ENCODE measurements at places on chromosomes 1 and 21.
A peak's percentile ranks its signal among the peaks of the same experiment; 100 is the strongest.

- no peak for DNase-seq
Measured at GRCh38 chr1:244830639-244831038, 4.8 kb upstream of the COX20 start.

GRCh38 chr1:180590889-180591288, 32.1 kb downstream of the OVAAL start:
- DNase-seq: no peak

- DNase-seq: peak; percentile 24
Measured at GRCh38 chr1:103106426-103107341, 1.6 kb downstream of the COL11A1 start.

DNA sequence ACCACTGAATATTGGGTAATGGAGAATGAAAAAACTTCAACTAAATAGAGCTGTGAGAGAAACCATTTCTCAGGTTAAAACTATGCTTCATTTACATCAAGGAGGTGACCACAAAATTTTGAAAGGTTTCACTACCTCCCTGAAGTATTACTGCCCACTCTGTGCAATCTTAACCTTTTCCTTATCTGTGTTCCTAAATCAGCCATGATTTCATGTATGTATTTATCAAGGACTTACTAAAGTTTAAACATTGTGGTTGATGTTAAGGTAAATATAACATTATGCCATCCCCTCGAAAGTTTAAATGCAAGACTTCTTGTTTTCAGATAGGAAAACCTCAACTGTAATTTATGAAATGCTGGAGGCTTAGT, 84.4 kb downstream of the CLEC20A start:
- DNase-seq: no peak

DNA sequence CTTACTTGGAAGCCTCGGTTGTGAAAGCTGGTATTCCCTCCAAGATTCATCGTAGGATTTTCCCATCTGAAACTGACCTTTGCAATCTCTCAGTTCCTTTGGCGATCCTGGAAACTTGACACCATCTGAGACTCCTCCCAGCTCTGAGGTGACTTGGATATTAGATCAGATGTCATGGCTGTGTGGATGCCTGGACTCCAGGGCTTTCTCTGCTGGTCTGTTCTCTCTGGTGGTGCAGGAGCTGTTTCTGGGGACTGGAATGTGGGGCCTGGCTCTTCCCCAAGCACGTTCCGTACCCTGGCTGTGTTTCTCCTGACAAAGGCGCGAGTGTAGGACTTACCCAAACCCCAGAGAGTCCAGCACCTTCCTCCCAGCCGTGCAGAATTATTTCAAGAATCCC, 252.2 kb downstream of the RPS6KC1 start:
- no peak for DNase-seq

DNA sequence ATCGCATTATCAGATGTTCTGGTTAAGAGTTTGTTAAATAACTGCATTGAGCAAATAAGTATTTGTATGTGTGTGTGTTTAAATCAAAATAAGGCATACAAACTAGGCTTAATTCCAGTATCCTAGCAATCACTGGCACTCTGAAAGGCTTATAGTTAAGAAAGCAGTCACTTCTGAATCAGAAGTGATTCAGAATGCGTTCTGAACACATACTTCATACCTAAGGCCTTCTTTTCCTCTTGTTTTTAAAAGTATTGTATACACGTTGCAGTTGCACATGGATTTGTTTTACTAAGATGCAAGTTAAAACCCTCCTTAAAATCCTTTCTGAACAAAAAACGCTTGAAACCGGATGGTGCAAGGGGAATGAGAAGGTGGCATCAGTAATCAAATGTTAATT, 238.4 kb upstream of the DMRTA2 start:
- DNase-seq: no peak

DNA sequence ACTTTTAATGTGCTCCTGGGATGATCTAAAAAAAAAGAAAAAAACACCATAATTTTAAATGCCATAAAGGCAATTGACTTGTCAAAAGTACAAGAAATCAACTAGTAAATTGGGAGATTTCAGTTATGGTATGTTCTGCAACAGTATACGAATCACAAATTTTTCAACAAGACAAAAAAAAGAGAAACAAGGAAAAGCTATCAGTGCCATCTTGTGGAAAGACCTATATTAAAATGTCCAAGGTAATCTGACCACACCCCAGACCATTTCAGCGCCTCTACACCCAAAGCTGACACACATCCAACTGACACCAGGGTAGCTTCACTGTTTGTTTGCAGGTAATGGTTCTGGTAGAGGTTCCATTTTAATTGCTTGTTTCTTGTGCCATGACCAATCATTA, 5.0 kb upstream of the DUSP23 start:
- DNase-seq: no peak

GRCh38 chr1:33468967-33469366, 3.5 kb upstream of the ZSCAN20 start:
- no peak for DNase-seq

GRCh38 chr1:109192433-109192832, 21.3 kb upstream of the SARS1 start:
- no peak for DNase-seq

- no peak for DNase-seq
Measured at GRCh38 chr1:44828841-44829440, 14.1 kb downstream of the PTCH2 start.

GRCh38 chr1:84282780-84283333, 18.7 kb upstream of the SAMD13 start:
- no peak for DNase-seq

- DNase-seq: no peak
Measured at GRCh38 chr1:172827301-172827700, 168.4 kb downstream of the FASLG start.

- DNase-seq: no peak
Measured at GRCh38 chr1:227792216-227793078, 23.0 kb upstream of the PRSS38 start.

DNA sequence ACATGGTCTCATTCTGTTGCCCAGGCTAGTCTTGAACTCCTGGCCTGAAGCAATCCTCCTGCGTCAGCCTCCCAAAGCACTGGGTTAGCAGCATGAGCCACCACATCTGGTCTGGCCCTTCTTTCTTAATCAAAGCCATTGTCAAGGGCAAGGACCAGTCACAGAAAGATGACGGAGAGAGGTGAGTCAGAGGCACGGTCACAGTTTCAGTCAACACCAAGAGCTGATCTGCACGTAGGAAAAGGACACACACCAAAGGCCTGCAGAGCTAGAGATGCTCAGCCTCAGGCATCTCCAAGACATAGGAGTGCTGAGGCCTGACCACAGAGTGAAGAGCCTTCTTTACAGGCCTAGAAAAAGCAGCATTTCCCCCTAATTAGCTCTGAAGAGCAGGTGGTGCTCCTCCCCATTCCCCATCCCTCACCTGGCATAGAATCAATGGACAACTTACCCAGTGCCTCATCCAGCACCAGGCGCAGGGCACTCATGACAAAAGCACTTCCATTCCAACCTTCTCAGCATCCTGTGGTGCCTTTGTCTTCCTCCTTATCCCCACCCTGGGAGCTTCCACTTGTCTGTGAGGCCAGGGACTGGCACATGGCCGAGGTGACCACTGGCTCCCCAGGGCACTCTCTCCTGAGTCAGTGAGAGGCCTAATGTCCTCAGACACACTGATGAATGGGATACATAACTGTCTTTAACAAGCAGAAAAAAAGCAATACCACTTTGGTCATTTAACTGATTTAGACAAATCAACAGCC, 139.8 kb downstream of the AJAP1 start:
- no peak for DNase-seq

DNA sequence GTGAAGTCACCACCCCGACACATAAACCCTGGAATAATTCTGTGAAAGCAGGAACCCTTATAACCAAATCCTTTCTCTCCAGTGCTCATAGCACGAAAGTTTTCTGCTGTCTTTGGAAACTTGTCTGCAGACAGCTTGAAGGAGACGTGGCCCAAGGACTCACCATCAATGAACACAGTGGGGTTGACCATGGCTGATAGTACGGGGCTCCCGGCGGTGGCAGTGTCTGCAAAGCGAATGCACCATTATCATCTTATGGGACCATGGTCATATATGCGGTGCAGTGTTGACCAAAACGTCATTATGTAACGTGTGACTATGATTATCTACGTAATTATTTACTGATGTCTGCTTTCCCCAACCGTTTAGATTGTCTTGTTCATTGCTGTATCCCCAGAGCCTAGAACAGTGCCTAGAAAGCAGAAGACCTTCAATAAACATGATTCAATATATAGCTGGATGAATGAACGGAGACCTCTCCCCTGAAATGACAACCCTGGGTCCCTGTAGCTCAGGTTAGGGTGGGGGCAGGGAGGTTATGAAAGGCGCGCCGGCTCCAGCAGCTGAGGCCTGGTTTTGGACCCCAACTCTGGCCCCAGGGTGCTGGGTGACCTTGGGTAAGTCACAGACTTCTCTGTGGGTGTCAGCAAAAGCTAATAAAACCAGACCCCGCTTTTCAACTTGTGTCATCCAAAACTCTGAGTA, 128.4 kb upstream of the ZBTB40 start:
- no peak for DNase-seq

GRCh38 chr1:39970274-39970673, 15.3 kb downstream of the MFSD2A start:
- DNase-seq: no peak

DNA sequence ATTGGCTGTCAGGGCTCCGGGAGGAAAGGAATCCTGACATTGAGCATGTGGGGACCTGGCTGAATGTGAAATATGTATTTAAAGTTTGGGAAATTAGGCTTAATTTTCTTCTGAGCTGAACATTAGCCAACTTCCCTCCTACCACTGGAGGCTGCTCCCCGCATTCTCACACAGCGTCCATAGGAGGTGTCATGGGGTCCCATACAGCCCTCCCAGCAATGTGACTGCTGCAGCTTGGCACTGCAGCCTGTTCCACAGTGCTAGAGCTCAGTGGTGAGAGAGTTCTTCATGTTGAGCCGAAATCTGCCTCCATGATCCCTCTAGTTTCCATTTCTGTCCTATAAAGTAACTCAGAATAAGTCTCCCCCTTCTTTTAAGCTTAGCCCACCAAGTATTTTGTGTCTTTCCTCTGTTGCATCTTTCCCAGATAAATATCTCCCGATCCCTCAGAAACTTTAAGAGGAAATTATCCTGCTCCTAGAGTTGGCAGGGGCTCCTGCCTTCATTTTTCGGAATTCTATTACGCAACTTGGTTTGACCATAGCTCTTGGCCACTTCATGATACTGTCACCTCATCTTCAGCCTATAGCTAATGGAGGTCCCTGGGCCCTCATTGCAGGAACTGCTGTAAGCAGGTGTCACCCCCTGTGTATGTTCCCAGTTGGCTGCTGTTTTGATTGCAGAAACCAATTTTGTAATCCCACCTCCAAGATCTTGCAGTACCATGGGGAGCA, 2.0 kb downstream of the FCRL6 start:
- no peak for DNase-seq

GRCh38 chr21:38301321-38302214, 44.8 kb downstream of the KCNJ15 start:
- DNase-seq: no peak

- DNase-seq: peak; percentile 13
Measured at GRCh38 chr1:11731691-11732283, 4.1 kb upstream of the AGTRAP start.

DNA sequence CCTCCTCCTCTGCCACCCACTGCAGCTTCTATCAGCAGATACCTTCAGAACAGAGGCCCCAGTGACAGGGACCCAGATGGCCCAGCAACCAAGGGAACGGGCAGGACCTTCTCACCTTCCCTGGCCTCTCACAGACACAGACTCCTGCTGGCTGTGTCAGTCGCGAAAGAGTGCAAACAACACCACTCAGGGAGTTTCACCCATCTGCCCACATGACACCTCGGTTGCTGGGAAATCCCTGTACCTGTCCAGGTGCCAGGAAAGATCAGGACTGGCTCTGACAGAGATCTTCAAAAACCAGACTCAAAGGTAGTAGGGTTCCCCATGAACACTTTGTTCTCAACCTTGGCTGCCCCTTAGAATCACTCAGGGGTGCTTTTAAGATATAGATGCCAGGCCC, 83.5 kb upstream of the HIVEP3 start:
- DNase-seq: no peak

GRCh38 chr1:201825245-201825644, 3.7 kb upstream of the IPO9 start:
- no peak for DNase-seq

DNA sequence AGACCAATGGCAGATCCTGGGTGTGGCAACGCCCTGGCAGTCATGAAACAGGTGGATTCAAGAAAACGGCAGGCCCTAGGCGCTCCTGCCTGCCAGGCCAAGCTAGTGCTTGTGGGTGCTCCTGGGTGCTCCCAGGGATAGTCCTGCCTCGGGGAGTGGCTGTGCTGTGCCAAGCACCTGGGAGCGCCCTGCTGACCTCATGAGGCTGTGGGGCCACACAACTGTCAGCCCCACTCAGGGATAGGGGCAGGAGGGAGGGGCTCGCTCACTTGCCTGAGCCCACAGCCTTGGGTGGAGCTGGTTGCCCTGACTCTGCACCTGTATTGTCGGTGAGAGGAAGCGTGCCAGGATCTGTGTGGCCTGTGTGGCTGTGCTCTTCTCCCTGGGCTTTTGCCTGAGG, 9.4 kb downstream of the SNAP47 start:
- DNase-seq: no peak

- no peak for DNase-seq
Measured at GRCh38 chr1:214337015-214337414, 56.1 kb downstream of the SMYD2 start.

GRCh38 chr1:82879701-82880305, 1079.1 kb downstream of the ADGRL2 start:
- DNase-seq: no peak
